ENCODE measurements at places on chromosomes 2 and 18.

GRCh38 chr2:45830322-45830721, 178.8 kb downstream of the PRKCE start:
- no peak for DNase-seq

DNA sequence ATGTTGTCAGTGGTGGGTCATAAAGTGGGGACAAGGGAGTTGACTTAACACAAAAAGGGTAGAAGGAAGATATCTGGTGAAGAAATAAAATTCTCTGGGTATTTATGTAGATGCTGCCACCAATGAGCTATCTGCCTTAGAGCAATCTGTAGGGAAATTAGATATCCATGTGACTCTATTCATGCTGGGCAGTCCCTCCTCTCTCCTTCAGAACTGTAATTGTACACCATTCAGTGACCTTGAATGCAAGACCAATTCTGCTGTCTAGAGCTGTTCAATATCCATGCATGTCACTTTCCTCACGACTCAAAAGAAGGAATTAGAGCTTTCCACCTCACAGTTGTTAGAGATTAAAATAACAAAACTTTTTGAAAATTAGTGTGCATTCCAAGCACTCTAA, 28.6 kb upstream of the TDRD15 start:
- DNase-seq, result no peak

- DNase-seq, result no peak
Observed at GRCh38 chr2:197011801-197012641, 85.5 kb upstream of the PGAP1 start.

- no peak for DNase-seq
Observed at GRCh38 chr18:41681138-41681880, 273.7 kb upstream of the PIK3C3 start.

DNA sequence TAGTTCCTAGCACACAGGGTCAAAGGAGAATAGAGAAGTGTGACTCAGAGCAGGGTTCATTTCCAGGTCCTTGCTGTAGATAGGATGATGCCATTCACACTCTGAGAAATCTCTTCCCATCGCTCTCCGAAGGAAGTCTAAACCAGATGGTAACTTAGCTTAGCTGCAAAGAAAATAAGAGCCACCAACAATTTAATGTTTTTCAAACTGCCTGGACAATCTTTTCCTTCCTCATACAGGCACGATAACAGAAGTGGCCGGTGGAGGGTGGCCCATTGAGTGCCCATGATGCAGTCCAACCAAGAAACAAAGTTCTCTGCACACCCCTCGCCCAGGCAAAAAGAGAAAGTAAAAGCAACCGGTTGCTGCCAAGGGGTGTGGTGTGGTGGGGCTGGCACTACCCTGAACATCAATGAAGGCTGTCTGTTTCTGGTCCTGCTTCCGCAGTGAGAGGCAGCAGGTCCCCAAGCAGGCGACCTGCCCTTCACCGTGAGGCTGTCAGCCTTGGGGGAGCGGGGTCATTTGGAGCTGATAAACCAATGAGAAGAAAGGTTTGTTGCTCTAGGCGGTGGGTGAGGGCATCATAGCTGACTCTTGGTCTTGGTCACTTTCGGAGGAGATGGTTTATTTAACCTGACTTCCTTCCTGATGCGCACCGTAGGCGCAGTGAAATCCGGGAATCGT, 105.6 kb upstream of the CD302 start:
- no peak for DNase-seq

DNA sequence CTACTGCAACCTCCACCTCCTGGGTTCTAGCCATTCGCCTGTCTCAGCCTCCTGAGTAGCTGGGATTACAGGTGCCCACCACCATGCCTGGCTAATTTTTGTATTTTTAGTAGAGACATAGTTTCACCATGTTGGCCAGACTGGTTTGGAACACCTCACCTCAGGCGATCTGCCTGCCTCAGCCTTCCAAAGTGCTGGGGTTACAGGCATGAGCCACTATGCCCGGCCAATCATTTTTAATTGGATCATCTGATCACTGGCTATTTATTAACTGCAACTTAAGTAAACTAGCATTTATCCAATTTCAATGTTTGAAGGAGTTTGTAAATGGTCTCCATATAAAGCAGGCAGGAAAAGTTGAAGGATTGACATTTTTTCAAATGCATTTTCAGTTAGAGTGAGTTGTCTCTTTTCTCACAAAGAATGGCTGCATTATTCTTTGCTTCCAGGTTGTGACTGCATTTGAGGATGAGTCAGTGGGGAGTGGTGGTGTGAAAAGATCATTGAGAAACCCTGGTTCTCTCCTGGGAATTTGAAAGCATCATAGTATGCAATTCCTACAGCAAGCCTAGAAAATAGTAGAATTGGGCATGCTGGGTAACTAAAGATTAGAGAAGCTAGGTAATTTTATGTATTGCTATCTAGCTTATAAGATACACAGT, 431.1 kb upstream of the ZEB2 start:
- DNase-seq, result peak; percentile 83

- DNase-seq, result no peak
Observed at GRCh38 chr18:30499721-30500120, 542.8 kb downstream of the DSC3 start.

DNA sequence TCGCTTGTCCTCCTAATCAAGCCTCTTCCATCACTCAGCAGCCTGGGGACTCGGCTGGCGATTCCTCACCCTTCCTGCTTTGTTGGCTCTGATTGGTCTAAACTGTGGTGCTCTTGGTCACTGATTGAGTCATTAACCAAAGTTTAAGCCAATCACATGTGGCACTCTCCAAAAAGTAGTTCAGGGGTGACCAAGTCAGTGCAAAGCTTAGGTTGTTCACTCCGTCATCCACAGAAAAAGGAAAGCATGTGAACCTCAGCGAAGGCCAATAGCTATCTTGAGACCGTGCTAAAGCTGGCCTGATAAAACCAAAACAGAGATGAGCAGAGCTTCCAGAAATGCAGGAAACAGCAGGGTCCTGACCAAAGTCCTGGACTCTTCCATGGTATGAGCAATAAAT, 4.9 kb downstream of the ALPK2 start:
- no peak for DNase-seq

- no peak for DNase-seq
Observed at GRCh38 chr2:42802150-42802549, 9.8 kb upstream of the HAAO start.

- DNase-seq, result no peak
Observed at GRCh38 chr2:51791496-51791895, 759.6 kb upstream of the NRXN1 start.

DNA sequence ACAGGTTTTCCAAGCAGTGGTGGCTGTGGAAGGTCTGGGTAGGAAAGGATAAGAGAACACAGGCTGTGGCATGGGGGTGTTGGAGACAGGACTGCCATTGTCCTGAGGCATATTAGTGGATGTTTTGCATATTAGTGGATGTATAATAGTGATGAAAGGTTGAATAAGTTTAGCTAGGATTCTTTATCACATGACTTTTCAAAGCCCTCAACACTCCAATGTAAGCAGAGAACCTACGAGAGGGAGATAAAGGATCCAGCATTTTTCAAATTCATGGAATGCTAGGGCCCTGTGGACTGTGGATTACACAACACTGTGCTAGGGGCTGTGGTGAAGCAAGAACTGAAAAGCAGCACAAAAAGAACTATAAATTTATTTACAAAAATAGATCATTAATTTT, 63.2 kb downstream of the POLE4 start:
- peak; percentile 29 for DNase-seq

GRCh38 chr2:127047716-127048617, 59.0 kb downstream of the BIN1 start:
- DNase-seq, result no peak

GRCh38 chr18:25057491-25058050, 294.4 kb downstream of the ZNF521 start:
- DNase-seq, result no peak

DNA sequence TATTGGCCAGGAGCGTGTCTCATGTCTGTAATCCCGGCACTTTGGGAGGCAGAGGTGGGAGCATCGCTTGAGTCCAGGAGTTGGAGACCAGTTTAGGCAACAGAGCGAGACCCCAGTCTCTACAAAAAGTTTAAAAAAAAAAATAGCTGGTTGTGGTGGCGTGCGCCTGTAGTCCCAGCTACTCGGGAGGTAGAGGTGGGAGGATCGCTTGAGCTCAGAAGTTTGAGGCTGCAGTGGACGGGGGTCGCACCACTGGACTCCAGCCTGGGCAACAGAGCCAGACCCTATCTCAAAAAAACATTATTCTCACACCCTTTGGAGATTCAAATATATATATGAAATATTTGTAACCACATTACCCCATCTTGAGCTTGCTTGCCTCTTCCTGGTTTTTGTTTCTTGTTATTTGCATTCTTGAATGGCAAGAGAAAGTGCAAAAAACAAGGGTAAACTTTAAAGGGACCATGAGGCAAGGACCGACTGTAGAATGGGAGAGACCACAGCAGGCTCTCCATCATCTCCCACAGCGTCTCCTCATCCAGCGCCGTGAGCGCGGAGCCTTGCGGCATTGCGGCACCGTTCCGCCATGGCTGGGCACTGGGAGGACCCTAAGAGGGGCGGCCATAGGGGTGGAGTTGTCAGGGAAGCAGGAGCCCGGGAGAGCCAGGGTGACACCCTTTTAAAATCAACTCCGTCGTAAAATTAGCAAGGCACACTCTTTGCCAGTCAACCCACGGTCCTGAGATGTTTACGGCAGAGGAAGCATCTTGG, 1.4 kb downstream of the ELP2 start:
- no peak for DNase-seq

- DNase-seq, result no peak
Observed at GRCh38 chr18:77088963-77089722, 43.4 kb downstream of the MBP start.

DNA sequence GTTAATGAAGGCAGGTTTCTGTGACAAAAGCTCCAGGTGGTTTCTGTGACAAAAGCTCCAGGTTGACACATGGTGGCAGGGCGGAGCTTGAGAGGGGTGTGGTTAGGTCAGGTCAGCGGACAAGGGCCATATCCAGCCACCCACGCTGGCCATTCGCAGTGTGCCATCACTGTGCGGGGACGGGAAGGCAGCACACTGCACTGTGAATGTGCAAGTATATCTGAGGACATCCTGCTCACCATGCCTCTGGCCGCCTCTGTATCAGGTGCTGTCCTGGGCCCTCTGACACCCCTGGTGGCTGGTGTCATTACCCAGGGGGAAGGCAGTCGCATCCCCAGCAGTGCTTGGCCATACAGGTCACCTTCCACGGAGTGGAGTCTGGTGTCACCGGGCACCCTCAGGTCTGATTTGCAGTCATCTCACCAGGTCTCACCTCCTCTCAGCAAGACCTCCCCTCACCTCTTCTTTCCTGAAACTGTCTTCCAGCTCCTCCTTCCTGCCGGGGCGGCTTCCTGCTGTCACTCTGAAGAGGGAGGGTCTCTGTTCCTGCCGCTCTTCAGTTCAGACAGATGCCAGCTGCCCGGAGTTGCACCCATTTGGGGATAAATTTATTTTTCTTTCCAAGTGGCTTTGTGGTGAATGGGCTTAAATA, 34.9 kb downstream of the CTIF start:
- no peak for DNase-seq

- no peak for DNase-seq
Observed at GRCh38 chr2:112942654-112943002, 31.7 kb downstream of the IL37 start.

GRCh38 chr18:3248658-3249359, 1.2 kb downstream of the MYL12A start:
- DNase-seq, result no peak

GRCh38 chr18:12099160-12099559, 5.5 kb downstream of the ANKRD62 start:
- DNase-seq, result no peak

GRCh38 chr18:58520969-58521368, 107.9 kb downstream of the ALPK2 start:
- DNase-seq, result no peak

- DNase-seq, result peak; percentile 1
Observed at GRCh38 chr2:108922141-108922915, 66.7 kb downstream of the EDAR start.

DNA sequence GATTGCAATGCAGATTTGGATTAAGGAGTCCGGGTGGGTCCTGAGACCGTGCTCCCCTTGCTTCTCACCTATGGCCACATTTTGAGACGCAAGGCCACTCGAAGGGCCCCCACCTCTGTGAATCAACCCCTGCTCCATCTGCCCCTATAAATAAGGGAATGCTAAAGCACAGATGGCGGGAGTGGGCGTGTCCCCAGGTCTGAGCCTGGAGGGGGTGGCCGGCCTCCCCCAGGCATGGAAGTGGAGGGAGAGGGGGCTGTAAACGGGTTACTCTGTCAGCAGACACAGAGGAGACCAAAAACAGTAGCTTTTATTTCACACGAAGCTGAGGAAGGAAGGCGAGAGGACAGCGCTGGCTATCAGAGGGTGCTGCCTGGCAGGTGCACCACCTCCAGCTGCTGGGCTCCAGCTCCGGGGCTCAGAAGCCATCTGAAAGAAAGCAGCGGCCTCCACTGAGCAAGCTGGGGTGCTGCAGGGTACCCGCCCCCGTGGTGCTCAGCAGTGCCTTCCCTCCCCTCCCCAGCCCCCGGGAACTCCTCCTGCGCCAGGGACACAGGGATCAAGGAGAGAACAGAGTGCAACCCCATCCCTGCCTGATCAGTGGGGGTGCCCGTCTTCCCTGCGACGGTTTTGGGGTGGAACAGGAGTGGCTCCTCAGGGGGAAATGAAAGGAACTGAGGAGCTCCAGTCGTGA, 56.7 kb upstream of the RAB6C start:
- no peak for DNase-seq

GRCh38 chr2:207264310-207264709, 98.6 kb upstream of the KLF7 start:
- no peak for DNase-seq

GRCh38 chr2:36616947-36617346, 19.0 kb upstream of the FEZ2 start:
- DNase-seq, result no peak

GRCh38 chr18:29512203-29512602, 1335.3 kb upstream of the CDH2 start:
- no peak for DNase-seq

DNA sequence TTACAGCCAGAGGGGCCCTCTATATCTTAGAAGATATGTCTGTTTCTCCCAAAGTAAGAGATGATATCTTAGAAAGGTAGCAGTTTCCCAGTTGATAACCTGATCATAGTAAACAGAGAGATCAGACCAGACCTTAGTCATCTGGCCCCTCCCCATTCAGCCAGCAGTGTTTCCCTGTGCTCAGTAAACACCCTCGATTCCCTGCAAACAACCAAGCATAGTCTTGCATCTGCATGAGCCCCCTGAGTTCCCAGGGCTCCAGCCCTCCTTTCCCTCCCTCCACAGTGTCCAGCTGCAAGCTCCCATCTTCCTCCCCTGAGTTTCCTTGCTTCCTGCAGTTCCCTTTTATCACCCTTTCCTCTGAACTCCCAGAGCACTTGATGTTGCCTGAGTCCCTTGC, 20.3 kb downstream of the NRP2 start:
- no peak for DNase-seq

All from GM04504 (cell line).